Activated CD4-positive, alpha-beta memory T cell treated with anti-CD3 and anti-CD28 coated beads for 36 hours (primary cell): ENCODE measurements at places on chromosomes 3 and 15. TPM values are rescaled to one million over a fixed set of nuclear protein-coding genes. Genes with fewer than 3 reads are reported as not detected.
A peak's percentile ranks its signal among the peaks of the same experiment; 100 is the strongest.

- no peak for DNase-seq
Measured at GRCh38 chr3:65052101-65052500, 364.3 kb upstream of the ADAMTS9 start.

Gene NDN
- total RNA-seq, result 1.3 TPM

Gene MED12L
- total RNA-seq, result 1.5 TPM

- DNase-seq, result no peak
Measured at GRCh38 chr3:182445576-182445975, 347.7 kb upstream of the ATP11B start.

DNA sequence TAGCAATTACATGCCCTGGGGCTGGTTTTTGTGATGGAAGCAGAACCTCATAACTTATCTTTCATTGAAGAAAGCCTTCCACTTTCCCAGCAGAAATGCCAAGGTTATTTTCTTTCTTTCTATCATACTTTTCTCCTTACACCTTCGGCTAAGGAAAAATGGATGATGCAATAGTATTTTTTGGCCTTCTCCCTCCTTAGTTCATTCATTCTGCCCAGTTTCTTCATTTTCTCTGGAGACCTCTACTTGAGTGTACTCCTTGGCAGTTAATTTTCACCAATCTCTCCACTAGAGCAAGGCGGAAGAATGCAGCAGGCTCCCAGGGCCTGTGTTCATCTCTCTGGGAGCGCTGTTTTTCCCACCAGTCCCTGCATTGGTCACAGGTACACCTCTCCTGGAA, 7.6 kb upstream of the P2RY1 start:
- DNase-seq, result no peak

Gene IFT80
- 13.4 TPM for total RNA-seq

Gene NR2E3
- not detected for total RNA-seq

DNA sequence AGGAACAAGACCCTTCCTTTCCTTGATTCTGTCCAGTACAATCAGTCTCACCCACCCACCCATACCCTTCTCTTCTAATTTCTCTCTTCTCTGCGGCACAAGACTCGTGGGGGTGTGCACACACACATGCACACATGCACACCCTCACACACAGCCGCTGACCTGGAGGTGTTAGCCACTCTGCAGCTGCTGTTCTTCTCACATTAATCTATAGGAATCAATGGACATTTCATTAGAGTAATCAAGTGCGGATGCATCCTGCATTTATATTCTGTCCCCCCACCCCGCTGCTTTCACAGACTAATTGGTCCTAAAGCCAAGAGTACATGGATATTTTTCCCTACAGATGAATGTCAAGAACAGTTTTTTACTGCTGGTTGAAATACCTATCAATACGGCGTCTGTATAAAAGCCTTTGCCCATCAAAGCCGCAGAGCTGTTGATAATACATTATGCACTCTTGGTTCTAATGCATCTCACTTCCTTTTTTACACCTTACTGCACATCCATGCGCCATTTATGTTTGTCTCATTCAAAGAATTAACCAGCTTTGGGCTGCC, 186.5 kb upstream of the ONECUT1 start:
- DNase-seq, result no peak

DNA sequence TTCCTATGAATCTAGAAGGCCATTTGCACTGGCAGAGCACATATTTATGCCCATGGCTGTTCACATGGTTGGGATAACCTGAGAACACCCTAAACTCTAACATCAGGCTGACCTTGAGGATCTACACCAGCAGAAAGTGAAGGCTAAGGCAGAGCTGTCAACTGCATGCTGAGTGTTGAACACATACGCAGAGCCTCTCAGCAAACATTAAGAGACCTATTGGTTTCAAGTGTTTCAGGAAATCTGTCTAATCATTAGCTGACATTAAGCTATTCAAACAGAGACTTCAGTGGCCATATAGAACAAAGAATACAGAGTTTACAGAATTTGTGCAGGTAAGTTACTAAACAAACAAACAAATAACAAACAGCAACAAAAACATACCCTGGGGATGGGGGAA, 16.1 kb upstream of the SEC61A1 start:
- DNase-seq, result no peak

DNA sequence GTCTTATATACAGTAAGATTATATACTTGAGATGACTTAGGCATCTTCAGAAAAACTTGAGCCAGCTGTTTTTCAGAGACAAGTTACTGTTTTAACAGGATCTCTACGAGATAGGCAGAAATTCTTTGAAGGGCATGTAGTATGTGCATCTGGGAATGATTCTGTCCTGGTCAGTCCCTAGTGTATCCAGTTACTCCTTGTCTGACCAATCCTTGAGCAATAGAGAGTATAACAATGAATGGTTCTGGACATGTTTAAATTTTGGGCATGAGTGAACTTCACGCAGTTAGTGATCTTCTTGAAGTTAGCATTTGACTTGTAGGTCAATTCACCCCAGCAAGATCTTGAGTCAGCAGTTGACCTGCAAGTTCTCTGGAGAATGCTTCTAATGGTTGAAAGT, 24.7 kb upstream of the HHLA2 start:
- DNase-seq, result no peak

GRCh38 chr3:190581041-190581541, 67.2 kb downstream of the IL1RAP start:
- no peak for DNase-seq

GRCh38 chr15:57903626-57904025, 161.9 kb downstream of the ALDH1A2 start:
- no peak for DNase-seq

Gene CAMKV
- total RNA-seq, result 0.43 TPM

- DNase-seq, result no peak
Measured at GRCh38 chr3:24522146-24522579, 27.5 kb upstream of the THRB start.

DNA sequence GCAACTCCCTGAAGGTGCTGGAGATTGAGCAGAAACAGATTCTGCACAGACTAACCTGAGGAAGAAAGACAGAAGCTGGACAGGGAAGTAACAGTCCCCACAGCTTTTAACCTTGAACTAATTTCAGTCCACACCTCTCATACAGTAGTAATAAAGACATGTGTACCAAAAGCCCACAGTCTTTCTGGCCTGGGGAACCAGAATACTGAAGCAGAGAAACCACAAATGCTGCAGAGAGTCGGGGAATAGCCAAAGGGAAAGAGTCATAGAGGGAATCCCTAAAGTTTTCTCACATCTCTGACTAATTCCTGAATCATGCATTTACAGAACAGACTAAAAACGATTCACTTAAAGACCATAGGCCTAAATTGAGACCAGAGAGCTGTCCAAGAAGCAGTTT, 503.4 kb upstream of the NECTIN3 start:
- no peak for DNase-seq

DNA sequence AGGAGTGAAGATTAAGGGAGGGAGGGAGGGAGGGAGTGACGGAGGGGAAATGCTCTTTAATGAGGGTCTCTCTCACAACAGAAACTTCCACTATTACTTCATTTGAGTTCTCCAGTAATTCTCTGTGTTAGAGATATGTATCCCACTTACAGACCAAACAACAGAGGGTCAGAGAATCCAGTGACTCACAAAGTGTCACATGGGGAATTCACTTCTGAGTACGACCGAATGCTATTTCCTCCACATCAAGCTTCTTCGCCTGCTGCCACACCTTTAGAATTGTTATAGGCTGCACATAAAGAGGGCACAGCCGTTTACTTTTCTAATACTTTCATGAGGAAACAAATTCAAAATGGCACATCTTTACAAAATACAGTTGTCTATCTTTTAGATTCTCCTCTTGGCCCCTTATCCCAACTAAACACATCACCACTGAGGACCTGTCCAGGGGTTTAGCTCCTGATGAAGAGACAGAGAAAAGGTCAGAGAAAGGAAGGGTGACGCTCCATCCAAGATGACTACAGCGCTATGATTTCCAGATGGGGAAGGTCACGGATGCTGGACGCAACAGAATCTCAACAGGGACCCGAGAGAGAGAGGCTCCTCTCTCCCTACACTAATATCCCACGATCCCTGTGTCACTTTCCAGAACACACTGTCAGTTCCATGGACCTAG, 119.0 kb downstream of the XXYLT1 start:
- no peak for DNase-seq

Gene IP6K2
- 43.4 TPM for total RNA-seq

- no peak for DNase-seq
Measured at GRCh38 chr15:74937272-74937589, 642 bp downstream of the COX5A start.

DNA sequence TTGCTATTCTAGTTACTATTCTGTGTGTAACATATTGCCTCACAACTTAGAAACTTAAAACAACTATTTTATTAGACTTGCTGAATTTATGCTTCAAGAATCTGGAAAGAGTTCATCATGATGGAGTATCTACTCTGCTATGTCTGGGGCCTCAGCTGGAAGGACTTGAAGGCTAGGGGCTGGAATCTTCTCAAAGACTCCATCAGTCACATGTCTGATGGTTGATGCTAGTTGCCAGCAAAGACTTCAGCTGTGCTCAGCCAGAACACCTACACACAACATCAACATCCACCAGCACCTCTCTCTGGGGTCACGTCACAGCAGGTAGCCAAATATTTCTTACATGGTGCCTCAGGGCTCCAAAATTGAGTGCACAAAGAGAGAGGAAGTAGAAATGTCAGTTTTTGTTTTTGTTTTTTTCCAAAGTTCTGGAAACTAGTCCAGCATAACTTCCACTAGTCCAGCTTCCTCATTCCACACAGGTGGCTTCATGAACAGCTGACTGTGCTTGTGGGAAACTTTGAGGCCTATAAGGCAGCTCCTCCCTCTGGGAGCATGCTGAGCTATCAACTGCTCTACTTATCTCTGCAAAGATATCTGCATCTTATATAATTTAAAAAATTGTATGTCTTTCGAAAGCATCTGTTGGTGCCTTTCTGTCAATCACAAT, 325.4 kb upstream of the AGTR1 start:
- DNase-seq, result no peak

GRCh38 chr15:30930422-30930821, 26.7 kb downstream of the FAN1 start:
- no peak for DNase-seq

DNA sequence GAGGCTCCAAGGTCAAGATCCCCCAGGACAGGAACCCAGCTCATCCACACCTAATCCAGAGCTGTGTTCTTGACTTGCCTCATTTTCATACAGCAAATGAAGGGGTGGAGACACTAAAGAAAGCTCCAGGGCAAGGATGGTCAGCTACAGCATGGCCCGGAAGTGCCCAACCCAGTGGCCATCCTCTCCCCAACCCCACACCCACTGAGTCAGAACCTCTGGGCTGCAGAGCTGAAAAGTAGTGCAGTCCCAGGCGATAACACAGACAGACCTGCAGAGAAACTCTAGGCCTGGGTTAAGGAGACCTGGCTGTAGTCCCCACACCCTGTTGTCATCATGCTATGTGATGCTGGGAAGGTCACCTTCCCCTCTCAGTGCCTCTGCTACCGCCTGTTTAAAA, 85.3 kb downstream of the SEMA5B start:
- no peak for DNase-seq

Gene SCN11A
- 0.05 TPM for total RNA-seq

DNA sequence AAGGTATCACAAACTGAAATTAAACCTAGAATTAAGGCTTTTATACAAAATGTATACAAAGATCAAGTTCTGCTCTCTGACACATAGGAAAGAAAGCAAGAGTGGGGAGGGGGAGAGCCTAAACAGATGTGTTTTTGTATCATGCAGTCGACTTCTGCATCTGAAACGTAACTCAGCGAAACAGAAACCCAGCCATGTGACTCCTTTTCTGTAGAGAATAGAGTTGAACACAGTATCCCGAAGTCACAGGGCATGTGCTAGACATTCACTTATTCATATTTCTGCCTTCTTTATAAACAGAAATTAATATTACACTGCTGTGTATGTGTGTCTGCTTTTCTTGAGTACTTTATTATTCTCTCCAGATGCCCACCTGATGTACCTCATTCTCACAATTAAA, 121.0 kb downstream of the PDZRN3 start:
- no peak for DNase-seq

- no peak for DNase-seq
Measured at GRCh38 chr3:187856555-187856954, 111.3 kb upstream of the BCL6 start.

GRCh38 chr3:70561796-70562195, 249.4 kb upstream of the MDFIC2 start:
- no peak for DNase-seq

- no peak for DNase-seq
Measured at GRCh38 chr3:173007079-173007723, 133.8 kb downstream of the SPATA16 start.

GRCh38 chr3:42963269-42963668, 15.8 kb upstream of the GASK1A start:
- DNase-seq, result no peak

DNA sequence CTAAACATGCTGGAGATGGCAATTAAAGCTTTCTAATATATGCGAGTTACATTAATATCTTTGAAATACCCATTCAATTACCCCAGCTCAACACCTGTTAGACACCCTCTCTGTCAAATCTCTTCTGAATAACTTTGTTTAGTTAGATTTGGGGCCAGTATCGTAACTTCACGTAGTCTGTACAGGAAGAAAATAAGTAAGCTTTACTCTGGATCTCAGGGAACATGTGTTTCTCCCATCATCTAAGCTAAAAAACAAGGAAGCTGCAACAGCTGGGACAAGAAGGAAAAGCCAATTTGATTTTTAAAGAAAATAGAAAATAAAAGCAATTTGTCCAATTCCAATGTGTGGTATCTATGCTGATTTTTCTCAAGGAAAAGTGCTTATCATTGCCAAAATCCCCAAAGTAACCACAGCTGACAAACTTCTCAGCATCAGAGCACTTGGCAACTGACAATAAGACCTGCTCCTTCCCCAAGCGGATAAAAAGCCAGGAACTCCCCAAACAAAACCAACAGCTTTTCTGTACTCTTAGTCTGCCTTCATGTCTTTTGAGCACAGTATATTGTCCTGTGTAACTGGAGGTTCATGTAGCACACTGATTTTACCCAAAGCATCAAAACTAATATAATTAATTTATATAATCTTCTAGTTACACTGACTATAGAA, 279.1 kb downstream of the ZBTB20 start:
- no peak for DNase-seq

- no peak for DNase-seq
Measured at GRCh38 chr15:99399061-99399460, 147.8 kb downstream of the LRRC28 start.

Gene LMCD1
- total RNA-seq, result 3.8 TPM

DNA sequence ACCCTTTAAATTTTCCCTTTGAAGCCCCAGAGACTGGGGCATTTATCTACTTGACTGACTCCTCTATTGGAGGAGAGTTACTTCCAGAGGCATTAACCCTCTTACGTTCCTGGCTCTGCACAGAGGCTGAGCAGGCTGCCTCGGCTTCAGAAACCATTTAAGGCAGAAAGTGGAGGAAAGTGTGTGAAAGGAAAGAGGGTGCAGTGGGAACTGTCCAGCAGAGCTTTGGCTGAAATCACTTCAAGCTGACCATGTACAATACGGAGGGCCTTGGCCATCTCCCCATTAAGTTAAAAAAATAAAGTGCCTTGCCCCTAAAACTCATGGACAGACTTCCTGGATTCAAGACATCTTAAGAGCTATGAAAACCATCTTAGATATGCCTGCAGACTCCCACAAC, 238.7 kb downstream of the SV2B start:
- DNase-seq, result peak; percentile 31

Gene SLC9C1
- not detected for total RNA-seq
